T-cell (primary cell): ENCODE measurements at places on chromosomes 2 and 18.

DNA sequence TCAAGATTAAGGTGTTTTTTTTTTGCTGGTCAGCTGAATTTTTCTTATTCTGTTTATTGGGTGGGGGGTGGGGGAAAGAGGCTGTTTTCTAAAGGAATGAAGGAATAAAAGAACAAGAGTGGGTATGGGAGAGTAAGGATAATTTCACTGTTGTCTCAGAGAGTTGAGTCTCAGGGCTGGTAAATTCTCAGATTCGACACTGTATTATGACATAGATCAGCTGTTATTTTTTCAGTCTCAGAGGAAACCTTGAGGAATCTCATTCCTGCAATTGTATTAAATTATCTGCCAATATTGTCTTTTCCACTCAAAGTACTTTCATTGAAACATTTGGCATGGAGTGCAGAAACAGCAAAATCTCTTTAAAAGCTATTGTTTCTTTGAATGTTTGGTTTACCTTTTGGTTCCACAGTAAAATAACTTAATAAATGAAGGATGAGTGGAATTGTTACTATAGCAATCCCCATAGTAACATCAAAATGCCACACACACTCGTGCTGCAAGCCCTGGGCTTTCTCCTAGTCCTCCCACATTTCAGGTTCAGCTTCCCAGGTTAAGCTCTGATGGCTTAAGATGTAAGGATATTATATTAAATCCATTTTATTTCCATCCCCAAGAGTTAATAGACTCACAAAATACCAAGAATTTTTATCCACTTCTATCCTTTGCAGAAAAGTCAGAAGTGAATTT lies 478.7 kb upstream of the TCF4 start:
- no peaks in the 10 kb centered on the region for H3K27me3 ChIP-seq
- no peak overlapping the region for H3K27ac ChIP-seq
- H3K36me3 ChIP-seq, result no peaks in the 10 kb centered on the region
- H3K4me3 ChIP-seq, result no peak overlapping the region
- H3K4me1 ChIP-seq, result no peaks in the 10 kb centered on the region

GRCh38 chr2:61762292-61762691 lies 91.6 kb downstream of the FAM161A start:
- no peaks in the 10 kb centered on the region for H3K36me3 ChIP-seq
- H3K4me3 ChIP-seq, result no peak overlapping the region
- H3K27me3 ChIP-seq, result no peaks in the 10 kb centered on the region

- H3K36me3 ChIP-seq, result no peaks in the 10 kb centered on the region
- no peak for DNase-seq
Observed at GRCh38 chr2:153971855-153972254, 100.1 kb downstream of the GALNT13 start.

DNA sequence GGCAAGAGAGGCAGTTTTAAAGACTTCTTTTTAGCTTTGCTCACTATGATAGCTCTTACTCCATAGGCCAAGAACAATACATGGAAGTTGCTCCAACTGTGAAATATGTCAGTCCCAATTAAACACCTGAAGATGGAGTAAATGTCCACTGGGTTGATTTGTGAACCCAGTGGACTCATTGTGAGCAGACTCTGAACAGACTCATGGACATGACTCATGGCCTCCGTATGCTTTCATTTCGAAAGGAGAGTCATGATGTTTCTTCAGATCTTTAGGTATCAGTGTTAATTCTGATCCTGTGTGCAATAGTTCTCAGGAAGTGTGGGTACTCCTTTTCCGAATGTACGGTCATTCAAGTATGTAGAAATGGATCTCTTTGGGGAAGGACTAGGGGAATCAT lies 5.4 kb upstream of the CWC22 start:
- H3K27ac ChIP-seq, result no peak overlapping the region
- no peaks in the 10 kb centered on the region for H3K27me3 ChIP-seq
- no peak for DNase-seq

DNA sequence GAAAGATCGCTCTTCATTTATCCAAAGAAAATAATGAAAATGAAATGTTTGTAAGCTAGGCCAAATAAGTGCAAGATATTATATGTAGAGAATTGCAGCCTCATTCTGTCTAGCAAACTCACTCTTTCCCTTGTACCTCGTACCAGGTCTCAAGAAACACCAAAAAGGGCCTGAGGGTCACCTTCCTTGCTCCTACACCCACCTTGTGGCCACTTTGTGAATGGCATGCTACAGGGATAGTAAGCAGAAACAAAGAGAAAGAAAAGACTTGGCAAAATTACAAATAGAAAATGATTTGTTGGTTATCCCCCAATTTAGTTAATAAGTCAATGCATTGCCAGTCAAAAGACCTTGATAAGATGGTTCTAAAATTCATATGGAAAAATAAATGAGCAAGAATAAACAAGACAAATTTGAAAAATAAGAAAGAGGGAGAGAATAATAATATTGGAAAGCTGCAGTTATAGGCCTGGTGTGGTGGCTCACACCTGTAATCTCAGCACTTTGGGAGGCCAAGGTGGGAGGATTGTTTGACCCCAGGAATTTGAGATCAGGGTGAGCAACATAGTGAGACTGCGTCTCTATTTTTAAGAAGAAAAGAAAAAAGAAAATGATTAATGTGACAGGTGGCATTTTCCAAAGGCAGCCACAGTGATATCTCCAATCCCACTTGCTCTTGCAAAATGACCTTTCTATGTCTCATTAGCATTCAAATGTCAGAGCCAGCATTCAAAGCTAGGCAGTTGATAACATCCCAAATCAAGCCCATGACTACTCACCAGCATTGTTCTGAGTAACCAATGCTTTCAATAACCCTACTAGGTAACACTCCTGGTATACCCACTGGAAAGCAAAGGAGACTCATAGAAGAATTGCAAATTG lies 38.8 kb upstream of the BMP10 start:
- H3K27me3 ChIP-seq, result no peaks in the 10 kb centered on the region
- H3K36me3 ChIP-seq, result no peaks in the 10 kb centered on the region
- H3K4me3 ChIP-seq, result no peak overlapping the region
- peaks cover 27% of the 10 kb centered on the region for H3K4me1 ChIP-seq
- peak; percentile 60 for DNase-seq

GRCh38 chr2:227025510-227025909 lies 138.5 kb downstream of the COL4A4 start:
- H3K4me3 ChIP-seq, result no peak overlapping the region
- DNase-seq, result no peak
- H3K27ac ChIP-seq, result no peak overlapping the region
- H3K36me3 ChIP-seq, result no peaks in the 10 kb centered on the region

GRCh38 chr2:11019614-11020013 lies 107.9 kb downstream of the KCNF1 start:
- no peaks in the 10 kb centered on the region for H3K36me3 ChIP-seq
- H3K27me3 ChIP-seq, result peaks cover 24% of the 10 kb centered on the region
- H3K27ac ChIP-seq, result no peak overlapping the region
- no peak for DNase-seq

DNA sequence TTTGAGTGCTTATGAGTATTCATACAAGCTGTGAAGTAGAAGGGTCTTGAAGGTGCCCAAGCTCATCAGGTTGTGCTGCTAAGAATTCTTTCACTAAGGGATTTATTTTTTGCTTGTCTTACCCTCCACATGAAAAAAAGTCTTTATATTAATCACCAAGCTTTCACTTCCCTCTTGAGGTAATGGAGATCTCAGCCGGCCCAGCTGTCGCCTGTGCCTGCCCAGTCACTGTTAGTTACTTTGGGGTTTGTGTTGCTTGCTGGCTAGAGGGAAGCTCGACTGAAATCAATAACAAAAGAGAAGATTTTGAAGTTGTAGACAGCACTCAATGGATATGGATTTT lies 21.9 kb downstream of the MC2R start:
- H3K27me3 ChIP-seq, result peaks cover 15% of the 10 kb centered on the region
- no peaks in the 10 kb centered on the region for H3K4me1 ChIP-seq
- H3K4me3 ChIP-seq, result no peak overlapping the region
- no peak for DNase-seq
- no peaks in the 10 kb centered on the region for H3K36me3 ChIP-seq

DNA sequence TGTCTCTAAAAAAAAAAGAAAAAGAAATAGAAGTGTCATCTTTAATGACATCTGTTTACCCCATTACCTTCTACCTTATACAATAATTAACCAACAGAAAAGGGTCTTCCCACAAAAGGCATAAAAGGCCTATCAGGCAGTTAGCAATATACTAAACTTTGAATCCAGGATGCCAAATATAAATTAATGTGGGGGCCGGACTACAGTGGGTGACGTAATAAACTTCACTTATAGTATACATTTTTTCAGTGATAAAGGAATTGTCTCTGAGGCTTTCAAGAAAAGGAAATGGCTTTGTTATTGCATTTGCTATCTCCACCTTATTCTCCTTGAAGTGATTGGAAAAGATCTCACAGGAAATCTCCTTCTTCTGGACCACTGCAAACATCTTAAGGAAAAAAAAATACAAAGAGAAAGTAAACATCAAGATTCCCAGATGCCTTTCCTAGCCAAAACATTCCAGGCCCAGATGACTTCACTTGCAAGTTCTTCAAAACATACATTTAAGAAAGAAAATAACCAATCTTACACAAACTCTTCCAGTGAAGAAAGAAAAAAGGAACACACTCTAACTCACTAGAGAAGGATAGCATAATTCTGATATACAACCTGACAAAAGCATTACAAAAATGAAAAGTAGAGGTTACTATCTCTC lies 126.2 kb upstream of the CAB39 start:
- DNase-seq, result no peak
- H3K4me3 ChIP-seq, result no peak overlapping the region
- peaks cover 7% of the 10 kb centered on the region for H3K4me1 ChIP-seq
- no peaks in the 10 kb centered on the region for H3K36me3 ChIP-seq
- no peak overlapping the region for H3K27ac ChIP-seq

DNA sequence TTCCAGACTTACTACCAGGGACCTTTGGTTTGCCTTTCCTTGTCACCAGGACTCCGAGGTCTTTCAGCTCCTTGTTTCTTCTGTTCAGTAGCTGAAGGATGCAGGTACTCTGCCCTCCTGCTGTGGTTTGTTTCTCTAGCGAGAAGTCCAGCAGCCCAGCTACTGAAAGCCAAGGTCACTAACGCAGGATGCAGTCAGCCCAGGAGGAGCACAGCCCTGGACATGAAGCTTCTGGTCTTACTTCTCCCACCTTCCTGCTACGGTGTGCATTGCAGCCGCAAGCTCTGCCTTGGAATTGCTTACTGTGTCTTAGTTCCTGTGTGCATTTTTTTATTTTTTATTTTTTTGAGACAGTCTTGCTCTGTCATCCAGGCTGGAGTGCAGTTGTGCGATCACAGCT lies 62.4 kb downstream of the DGKD start:
- H3K4me1 ChIP-seq, result peaks cover 41% of the 10 kb centered on the region
- no peak overlapping the region for H3K4me3 ChIP-seq
- no peak overlapping the region for H3K27ac ChIP-seq
- peaks cover 4% of the 10 kb centered on the region for H3K36me3 ChIP-seq
- DNase-seq, result no peak

DNA sequence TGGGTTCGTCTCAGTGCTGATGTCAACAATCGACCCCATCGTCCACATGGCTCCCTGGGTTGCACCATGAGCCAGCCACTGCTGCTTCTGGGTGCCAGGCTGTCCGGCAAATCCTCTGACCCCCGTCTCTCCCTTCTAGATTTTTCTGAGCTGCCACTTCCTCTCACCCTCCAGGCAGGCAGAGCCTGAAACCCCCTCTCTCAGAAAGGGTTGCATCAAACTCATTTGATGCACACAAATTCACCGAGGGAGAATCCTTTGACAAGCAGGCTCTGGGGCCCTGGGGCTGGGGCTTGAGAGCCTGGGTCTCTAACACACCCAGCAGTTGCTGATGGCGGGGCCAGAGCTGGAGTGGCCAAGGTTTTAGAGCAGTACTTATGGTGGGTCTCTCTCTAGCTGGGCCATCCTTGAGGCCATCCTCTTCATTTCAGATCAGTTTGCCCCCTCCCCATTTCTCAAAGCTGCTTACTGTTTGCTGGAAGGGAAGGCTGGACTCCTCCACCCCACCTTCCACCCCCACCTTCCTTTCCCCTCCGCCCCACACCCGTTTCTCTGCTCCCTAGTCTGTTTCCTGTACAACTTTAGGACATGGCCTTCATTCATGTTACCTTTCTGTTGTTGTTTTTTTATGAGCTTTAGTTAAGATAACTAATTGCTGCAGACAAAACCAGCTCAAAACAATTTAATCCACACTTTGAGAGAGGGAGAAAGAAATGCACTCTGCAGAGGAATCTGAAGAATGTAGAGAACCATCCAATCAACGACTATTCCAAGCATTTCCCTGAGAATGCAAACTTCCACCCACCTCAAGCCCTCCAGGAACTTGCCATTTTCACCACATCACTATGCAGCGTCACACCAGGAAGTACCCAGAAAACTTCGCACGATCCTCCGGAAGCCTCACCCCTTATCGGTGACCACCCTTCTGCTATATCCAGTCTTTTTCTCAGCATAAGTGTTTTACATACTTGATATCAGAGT lies 69.5 kb downstream of the ARL4C start:
- H3K27me3 ChIP-seq, result no peaks in the 10 kb centered on the region
- no peak overlapping the region for H3K4me3 ChIP-seq
- no peaks in the 10 kb centered on the region for H3K36me3 ChIP-seq
- DNase-seq, result peak; percentile 35
- H3K4me1 ChIP-seq, result peaks cover 59% of the 10 kb centered on the region

- no peaks in the 10 kb centered on the region for H3K4me1 ChIP-seq
- H3K36me3 ChIP-seq, result no peaks in the 10 kb centered on the region
- no peak for DNase-seq
- H3K27me3 ChIP-seq, result no peaks in the 10 kb centered on the region
- H3K4me3 ChIP-seq, result no peak overlapping the region
Observed at GRCh38 chr2:141940709-141941108, 190.1 kb downstream of the LRP1B start.

GRCh38 chr2:36322108-36322507 lies 33.5 kb upstream of the CRIM1 start:
- H3K36me3 ChIP-seq, result no peaks in the 10 kb centered on the region
- H3K27ac ChIP-seq, result no peak overlapping the region
- no peak overlapping the region for H3K4me3 ChIP-seq

DNA sequence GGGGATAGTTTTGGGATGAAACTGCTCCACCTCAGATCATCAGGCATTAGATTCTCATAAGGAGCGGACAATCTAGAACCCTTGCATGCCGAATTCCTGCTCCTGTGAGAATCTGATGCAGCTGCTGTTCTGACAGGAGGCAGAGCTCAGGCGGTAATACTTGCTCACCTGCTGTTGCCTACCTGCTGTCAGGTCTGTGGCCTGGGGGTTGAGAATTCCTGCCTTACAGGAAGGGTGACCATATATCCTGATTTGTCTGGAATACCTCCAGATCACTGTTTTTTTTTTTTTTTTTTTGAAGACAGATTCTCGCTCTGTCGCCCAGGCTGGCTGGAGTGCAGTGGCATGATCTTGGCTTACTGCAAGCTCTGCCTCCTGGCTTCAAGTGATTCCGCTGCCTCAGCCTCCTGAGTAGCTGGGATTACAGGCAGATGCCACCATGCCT lies 21.7 kb downstream of the ACSL3 start:
- H3K27me3 ChIP-seq, result no peaks in the 10 kb centered on the region
- DNase-seq, result no peak
- no peak overlapping the region for H3K27ac ChIP-seq
- no peaks in the 10 kb centered on the region for H3K36me3 ChIP-seq
- no peaks in the 10 kb centered on the region for H3K4me1 ChIP-seq
- no peak overlapping the region for H3K4me3 ChIP-seq

GRCh38 chr2:54360055-54360792 lies 95.9 kb upstream of the SPTBN1 start:
- H3K27me3 ChIP-seq, result no peaks in the 10 kb centered on the region
- H3K27ac ChIP-seq, result no peak overlapping the region
- no peaks in the 10 kb centered on the region for H3K4me1 ChIP-seq
- no peak overlapping the region for H3K4me3 ChIP-seq
- H3K36me3 ChIP-seq, result no peaks in the 10 kb centered on the region
